RCC 7860 (cell line): ENCODE measurements at places on chromosomes 4 and X.

DNA sequence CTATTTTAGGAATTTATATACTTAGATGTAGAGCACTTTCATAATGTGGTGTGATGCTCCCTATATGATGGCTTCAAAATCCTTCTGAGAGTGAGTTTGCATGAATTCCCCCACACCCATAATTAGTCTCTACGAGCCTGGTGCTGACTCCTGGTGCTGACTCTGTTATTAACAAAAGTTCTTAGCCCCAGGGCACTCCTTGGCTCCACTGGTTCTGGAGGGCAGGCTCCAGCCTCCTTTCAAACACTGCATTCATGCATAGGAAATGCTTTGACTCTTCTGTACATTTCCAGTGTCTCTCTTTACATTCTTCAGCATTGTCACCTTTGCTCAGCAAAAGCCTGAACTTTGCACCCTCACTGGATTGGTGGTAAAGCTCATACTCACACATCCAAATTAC is 64.0 kb downstream of the LNX1 start:
- DNase-seq: no peak

DNA sequence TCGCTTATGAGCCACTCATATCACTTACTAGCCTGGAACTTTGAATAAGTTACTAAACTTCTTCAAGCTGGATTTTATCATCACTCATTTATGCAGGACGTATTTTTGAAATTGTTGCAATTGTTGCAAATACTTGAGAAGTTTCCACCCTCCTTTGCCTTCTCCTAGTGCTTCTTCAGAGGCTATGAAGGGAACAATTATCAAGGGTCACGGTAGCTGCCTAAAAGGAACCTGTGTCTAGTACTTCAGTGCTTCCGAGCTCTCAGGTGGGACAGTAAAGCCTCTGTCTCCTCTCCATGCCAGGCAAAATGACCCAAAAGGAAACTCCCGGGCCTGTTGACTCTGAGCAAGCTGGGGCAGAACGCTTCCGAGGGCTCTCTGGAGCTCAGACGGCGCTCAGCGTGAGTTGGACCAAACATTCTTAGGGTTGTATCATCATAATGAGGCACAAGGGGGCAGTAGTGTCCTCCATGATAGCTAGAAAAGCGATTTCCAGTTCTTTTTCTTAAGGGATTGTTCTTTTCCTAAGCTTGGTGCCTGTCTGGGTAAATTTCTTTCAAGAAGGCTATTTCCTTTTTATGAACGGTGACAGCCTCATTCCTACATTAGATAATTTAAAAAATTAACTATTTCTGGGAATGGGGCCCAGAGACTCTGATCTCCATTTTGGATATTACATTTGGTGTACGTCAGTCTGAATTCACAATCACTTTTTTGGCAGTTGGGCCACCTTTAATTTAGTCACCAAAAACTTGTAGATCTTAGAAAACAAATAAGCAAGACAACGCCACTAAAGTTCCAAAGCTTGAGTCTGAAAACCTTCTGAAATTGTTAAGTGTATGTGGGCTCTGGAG is 73.1 kb downstream of the PACRGL start:
- DNase-seq: peak; percentile 38

DNA sequence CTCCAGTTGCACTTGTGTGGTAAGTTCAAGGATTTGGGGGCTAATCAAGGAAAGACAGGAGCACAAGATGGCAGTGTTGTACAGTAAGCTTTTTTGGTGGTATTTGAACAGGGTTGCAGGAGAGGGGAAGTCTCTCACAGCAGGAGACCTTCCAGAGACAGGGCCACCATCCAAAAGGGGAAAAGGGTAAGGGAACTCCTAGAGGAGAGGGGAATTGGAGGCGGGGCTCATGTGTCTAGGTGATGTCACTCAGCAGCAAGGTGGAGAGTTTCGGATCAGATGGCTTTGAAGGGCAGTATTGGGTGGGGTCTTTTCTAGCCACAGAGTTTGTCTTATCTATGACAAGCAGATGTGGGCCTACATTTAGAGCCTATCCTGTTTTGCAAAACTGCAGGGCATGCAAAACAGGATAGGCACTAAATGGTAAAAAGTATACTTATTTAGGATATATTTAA is 13.4 kb upstream of the RNF175 start:
- no peak for DNase-seq

- no peak for DNase-seq
Observed at GRCh38 chr4:159698336-159698735, 595.5 kb downstream of the RAPGEF2 start.

- peak; percentile 19 for DNase-seq
Observed at GRCh38 chr4:38163216-38164006, 203.2 kb downstream of the PTTG2 start.

DNA sequence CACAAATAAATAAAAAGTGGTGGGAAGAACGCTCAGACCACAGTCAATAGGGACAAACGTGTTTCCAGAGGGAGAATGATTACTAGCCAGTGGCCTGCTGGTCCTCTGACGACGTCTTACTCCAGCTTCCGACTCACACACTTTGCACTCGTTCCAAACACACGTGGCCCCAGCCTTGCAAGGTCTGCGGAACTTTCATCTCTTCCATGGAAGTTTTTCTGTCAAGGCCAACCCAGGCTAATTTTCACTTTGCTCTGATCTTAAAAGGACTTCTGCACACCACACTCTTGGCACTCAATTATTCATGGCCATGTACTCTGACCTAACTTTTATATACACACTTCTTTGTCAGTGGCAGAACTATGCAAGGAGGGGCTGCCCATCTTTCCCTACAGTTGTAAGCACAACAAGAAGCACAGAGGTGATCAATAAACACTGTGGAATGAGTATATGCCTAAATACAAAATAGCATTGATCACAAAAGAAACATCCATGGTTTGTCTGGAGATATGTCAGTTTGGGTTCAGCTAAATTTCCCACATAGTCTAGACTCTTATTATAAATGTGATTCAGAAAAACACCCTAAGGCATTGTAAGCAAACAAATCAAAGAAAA is 69.4 kb downstream of the STX18 start:
- DNase-seq: no peak

DNA sequence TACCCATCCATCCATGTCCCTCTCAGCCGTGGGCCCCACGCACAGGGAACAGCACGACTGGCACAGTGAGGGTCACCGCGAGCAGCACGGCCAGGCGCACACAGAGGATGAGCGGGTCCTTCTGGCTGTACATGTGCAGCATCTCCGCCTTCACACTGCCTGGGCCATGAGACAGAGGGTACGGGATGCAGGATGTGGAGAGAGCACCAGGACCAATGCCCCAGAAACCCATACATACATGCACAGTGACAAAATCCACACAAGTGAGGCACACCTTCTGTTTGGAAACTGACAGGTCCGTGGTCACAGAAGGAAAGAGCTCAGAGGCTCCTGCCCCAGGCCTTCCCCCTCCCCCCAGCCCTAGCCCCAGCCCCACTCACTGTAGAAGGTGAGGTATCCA is 9.5 kb downstream of the SLC38A5 start:
- no peak for DNase-seq

- DNase-seq: no peak
Observed at GRCh38 chr4:127203562-127204200, 429.1 kb upstream of the INTU start.

GRCh38 chr4:6856391-6856790 is 53.2 kb upstream of the TBC1D14 start:
- no peak for DNase-seq

DNA sequence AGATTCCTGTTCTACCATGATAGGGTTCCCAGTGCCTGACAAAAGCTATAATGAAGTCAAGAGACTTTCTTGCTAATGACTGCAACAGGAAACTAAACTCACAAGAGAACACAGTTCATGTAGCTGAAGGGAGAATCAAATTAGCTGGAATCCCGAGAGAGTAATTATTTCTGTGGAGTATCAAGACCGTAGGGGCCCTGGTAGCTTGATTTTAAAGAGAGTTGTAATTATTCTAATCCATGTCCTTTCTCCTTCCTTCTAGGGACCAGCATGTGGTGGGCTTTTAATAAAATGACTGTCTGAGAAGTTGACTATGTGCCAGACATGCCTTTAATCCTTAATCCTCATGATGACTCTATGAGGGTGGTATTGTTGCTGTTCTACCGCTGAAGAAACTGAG is 1.7 kb upstream of the TRPC5OS start:
- no peak for DNase-seq

- no peak for DNase-seq
Observed at GRCh38 chr4:80011636-80012236, 61.3 kb downstream of the ANTXR2 start.

DNA sequence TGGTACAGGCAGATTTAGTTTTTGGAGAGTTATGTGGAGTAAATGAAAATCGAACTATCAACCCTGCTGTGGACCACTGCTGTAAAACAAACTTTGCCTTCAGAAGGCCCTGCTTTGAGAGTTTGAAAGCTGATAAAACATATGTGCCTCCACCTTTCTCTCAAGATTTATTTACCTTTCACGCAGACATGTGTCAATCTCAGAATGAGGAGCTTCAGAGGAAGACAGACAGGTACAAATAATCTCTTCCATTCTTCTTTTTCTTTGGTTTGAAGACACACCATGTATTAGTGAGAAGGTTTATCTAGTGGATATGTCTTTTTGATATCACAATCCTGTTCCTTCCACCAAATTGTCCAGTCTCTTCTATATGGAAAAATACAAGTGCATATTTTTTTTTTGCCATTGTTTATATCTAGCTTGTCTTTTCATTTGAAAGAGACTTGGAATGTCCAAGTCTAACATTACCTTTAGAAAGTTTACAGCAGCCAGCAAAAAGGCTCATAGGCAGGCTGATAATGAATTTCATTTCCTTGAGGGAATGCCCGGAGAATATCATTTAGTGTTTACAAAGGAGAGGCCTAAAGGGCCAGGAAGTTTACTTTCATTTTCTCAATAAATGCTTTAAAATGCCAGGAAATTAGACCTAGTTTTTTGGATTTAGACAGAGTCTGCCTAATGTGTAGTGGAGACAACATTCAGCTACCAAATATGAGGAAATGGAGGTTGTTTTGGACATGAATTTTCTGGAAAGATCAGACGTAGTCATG is 18.6 kb downstream of the AFM start:
- no peak for DNase-seq

- DNase-seq: no peak
Observed at GRCh38 chr4:183074288-183074990, 24.6 kb upstream of the WWC2 start.

DNA sequence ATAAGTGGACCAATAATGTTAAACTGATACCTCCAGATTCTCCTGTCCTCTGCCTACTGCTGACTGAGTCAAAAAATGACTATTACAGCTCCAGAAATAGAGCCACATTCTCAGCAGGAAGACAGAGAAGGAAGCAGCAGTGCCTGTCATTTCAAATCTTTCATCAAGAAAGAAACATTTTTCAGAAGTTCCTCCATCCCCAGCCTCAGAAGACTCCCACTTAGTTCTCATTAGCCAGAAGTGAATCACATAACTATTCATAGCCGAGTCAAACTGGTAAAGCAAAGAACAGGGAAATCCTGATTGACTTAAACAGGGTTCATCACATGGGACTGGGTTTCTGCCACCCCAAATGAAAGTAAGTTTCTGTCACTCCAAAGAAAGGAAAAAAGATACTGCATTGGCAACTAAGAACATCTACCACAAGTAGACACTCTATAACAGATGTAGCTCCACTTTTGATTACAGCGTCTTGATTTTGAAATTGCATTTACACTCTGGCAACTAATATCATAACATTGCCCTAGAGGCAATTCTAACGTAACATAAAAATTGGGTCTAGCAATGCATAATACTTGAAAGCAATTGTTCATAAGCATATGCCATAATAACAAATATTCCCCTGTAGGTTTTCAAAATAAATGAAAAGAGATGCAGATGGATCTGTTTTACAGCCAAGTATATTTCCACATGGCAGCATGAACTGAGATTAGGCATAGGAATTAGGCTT is 599.8 kb downstream of the GALNTL6 start:
- DNase-seq: no peak

- no peak for DNase-seq
Observed at GRCh38 chrX:69019073-69019890, 146.0 kb downstream of the PJA1 start.

DNA sequence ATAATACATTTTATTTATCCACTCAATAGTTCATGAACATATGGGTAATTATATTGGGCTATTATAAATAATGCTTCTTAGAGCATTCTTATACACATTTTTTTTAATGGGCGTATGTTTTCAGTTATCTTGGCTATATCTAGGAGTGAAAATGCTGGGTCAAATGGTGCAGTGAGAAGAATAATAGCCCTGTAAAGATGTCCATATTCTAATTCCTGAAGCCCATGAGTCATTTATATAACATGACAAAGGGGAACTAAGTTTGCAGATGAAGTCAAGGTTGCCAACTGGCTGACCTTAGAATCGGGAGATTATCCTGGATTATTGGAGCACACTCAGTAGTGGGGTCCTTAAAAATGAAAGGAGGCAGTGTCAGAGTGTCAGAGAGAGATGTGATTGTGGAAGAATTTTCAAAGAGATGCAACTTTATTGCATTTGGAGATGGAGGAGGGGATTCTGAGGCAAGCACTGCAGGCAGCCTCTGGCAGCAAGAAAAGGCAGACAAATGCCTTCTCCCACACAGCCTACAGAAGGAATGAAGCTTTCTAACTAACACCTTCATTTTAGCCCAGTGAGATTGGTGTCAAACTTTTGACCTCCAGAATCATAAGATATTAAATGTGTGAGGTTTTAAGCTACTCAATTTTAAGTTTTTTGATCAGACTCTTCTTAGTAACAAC is 106.1 kb upstream of the HS3ST1 start:
- DNase-seq: no peak

- no peak for DNase-seq
Observed at GRCh38 chrX:114584983-114585842, 1.3 kb downstream of the HTR2C start.

- DNase-seq: no peak
Observed at GRCh38 chr4:171279131-171279530, 534.1 kb upstream of the GALNTL6 start.

GRCh38 chrX:140132937-140133336 is 167.6 kb upstream of the CXorf66 start:
- DNase-seq: no peak

DNA sequence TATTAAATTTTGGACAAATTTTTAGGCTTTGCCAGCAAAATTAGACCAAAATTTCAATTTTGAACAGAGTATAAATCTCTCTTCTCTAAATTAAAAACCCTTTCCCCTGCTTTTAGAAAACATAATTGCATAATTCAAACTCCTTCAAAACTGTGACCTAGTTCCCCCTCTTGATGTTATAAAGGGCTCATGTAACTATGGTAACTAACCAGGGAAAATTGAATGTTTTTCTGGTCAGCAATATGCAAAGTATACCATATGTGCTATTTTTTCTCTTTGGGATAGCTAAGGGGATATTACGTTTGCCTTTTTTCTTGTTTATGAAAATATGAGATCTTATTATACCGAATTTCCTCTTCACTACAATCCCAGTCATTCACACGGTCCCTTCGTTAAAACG is 5.1 kb upstream of the ING2 start:
- DNase-seq: no peak

- DNase-seq: peak; percentile 99
Observed at GRCh38 chr4:145735347-145735675, 55.4 kb downstream of the C4orf51 start.
